ENCODE measurements at places on chromosomes 6 and 20.

DNA sequence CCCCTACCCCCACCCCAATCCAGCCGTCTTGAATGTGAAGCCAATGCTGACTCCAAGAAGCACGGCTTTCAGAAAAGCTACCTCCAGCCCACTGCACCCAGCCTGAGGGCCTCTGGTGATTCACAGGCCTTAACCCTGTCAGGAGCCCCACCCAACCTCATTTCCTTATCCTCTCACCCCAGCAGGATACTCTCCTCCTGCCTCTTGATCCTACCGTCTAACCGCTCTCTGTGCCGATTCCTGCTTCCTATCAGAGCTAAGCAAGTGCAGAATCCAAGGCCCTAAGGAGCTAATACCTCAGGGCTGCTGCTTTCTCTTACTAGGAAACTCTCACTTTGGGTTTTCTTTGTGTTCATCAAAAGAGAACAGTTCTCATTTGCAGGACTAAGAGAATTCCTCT is 47.2 kb downstream of the TRERF1 start:
- DNase-seq: no peak

GRCh38 chr20:25005220-25005619 is 12.7 kb upstream of the APMAP start:
- DNase-seq: no peak

DNA sequence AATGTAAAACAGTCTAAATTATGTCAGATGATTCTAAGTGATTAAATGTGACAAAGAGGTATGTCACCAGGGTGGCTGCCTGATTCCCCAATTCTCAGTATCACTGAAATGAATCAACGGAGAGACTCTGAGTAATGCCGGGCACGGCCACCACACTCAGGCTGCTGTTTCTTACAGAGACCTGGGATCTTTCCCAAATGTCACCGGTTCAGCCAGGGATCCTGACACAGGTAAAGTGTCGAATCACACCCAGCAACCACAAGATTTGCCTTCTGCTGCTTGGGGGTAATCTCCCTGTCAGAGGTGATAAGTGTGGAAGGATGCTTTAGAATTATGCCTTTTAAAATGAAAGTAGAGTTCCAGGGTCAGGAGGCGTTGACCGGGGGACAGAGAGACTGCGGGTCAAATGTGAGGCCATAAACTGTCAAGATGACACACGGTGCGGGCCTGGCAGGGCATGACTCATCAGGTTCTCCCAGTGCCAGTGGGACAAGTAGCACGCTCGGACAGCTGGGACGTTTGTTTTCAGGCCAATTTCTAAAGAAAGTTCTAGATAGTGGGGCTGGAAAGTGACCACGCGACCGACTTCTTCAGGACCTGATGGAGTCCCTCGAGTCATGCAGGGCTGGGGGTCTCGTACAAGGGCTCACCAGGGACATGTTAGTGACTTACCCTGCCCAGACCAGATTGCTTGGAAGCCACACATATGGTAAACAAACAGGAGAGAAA is 48.9 kb downstream of the PRDM1 start:
- DNase-seq: no peak

- DNase-seq: no peak
Observed at GRCh38 chr20:34736106-34736735, 32.1 kb downstream of the TP53INP2 start.
